Activated CD4-positive, alpha-beta T cell treated with anti-CD3 and anti-CD28 coated beads for 48 hours (primary cell): ENCODE measurements at places on chromosomes 2 and 18.

DNA sequence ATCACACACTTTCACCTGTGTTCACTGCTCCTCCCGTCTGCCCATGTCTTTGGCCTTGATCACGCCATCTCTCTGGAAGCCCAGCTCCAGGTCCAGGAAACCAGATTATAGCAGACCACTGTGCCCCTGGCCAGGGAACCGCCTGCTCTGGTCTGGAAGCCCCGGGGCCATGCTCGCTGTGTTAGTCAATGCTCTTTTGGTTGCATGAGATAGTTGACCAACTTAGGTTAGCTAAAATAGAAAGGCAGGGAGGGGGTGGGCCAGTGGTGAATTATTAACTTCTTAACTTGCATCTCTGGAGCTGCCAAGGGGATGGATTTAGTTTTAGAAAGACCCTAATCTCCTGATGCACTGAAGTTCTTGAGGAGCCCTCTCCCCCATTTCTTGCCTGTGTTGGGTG is 232.7 kb downstream of the AGAP1 start:
- no peak for DNase-seq

GRCh38 chr2:38788306-38788705 is 10.3 kb downstream of the GEMIN6 start:
- DNase-seq = no peak

- DNase-seq = no peak
These were observed 26.8 kb downstream of the MAPK4 start for GRCh38 chr18:50586710-50587109.

DNA sequence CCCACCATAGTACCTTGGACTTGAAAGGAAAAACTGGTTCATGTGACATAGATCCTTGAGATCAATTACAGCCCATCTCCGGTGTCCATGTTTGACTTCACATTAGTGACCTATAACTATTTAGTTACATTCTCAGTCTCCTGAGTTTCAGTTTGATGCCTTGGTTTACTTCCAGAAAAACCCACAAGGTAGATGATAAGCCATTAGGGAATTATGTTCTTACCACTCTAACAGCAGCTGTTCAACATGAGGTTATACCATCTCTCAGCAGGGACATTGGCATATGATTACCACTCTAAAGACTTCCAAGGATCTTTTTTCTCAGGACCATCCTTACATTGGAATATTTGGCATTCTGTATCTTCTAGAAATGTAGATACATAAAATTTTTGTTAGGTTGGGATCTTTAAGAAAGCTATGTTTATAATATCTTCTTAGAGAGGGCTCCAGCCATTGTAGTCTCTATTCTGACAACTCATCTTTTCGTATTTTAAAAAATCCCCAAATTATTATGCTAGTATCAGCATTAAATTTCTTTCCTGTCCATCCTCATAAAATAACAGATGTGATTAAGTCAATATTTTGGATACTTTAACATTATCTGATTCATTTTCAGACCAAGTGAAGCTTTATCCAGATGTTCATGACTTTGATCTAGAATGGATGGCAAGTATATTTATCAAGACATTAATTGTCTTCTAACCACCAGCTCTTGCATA is 258.9 kb downstream of the RDH14 start:
- no peak for DNase-seq

DNA sequence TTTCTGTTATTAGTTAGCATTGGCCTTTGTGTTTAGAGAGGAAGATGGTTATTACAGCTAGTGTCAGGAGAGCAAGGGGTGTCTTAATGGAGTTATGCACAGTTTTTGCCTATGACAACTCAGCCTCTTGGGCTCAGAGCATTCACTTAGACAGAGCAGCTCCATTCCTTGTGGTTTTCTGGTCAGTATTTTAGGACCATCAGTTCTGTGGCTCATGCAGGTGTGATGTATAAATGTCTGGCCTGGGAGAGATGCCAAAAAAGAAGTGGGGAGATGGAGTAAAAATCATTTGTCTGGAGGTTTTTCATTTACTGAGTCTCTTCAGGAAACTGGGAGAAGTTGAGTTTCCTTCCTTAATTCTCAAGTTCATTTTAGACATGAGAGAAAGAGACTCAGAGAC is 79.7 kb downstream of the PRKCE start:
- DNase-seq = no peak

- no peak for DNase-seq
These were observed 164.9 kb upstream of the HAAO start for GRCh38 chr2:42957109-42957860.

- DNase-seq = no peak
These were observed 82.9 kb downstream of the GRB14 start for GRCh38 chr2:164538240-164538866.

GRCh38 chr2:237618449-237618848 is 8.9 kb upstream of the LRRFIP1 start:
- DNase-seq = no peak

DNA sequence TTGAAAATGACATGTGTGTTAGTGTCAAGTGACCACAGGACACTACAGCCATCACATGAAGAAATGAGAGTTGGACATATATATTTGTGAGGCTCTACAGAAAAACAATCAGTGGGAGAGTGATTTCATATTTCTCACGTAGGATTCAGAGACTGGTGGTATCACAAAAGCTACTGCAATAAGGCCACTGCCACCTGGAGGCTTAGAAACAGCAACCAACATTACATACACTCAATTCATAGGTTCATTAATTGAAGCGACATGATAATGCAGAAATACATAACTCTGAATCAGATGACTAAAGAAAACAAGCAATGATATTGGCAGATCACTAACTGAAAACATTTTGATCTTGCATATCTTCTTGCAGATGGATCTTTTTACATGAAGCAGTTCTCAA is 248.1 kb upstream of the KLHL14 start:
- DNase-seq = no peak

GRCh38 chr2:126793885-126794613 is 104.6 kb upstream of the TEX51 start:
- DNase-seq = no peak

- DNase-seq = peak; percentile 54
These were observed 112.2 kb downstream of the OSBPL6 start for GRCh38 chr2:178306352-178307073.

DNA sequence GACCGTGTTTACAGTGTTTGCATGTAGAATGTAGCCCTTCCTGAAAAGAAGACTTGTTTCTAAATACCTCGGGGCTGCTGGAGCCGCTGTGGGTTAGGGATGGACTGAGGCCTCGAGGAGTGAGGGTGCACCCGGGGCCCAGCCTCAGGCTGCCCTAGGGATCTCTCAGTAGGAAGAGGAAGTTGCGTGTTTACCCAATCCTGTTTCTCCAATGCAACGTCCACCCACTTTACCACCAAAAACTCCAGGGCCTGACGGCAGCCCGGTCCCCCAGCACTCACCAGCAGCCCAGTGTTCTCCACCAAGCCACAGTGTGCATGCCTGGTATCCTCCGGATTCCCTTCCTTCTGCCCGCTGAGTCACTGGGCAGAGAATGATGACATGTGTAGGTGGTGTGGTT is 255.8 kb downstream of the GLI2 start:
- DNase-seq = no peak

- DNase-seq = no peak
These were observed 1286.2 kb downstream of the SUCLG1 start for GRCh38 chr2:83172841-83173240.

DNA sequence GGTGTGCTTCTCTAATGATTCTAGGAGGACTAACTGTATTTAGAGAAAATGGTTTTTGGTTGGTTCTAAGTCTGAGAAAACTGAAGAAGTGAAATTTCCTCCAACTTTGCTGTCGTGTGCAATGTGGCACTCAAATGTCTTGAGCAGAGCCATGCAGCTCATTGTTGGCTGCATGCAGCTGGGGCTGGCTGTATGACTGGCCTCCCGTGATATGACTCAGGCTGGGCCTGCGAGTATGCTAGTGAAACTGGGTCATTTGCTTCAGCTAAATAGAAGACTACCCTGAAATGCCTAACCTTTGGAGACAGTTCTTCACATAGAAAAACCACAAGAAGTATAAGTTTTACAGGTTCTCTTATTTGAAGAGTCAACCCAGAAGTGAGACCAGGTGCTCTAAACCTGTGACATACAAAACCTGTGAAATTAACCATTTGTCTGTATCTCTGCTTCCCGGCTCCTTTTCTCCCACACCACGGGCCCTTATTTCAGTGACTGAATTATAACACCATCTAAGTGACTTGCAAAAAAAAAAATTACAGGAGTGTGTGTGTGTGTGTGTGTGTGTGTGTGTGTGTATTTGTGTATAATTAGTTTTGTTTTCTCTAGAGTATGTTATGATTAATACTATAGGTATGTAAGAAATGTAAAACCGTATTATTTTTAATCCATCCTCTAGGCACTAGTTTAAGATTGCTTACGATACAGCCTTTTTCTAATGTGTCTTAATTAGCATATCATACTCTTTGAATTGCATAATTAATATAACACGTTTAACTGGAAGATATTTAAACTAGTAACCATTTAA is 15.9 kb downstream of the POLI start:
- peak; percentile 87 for DNase-seq

DNA sequence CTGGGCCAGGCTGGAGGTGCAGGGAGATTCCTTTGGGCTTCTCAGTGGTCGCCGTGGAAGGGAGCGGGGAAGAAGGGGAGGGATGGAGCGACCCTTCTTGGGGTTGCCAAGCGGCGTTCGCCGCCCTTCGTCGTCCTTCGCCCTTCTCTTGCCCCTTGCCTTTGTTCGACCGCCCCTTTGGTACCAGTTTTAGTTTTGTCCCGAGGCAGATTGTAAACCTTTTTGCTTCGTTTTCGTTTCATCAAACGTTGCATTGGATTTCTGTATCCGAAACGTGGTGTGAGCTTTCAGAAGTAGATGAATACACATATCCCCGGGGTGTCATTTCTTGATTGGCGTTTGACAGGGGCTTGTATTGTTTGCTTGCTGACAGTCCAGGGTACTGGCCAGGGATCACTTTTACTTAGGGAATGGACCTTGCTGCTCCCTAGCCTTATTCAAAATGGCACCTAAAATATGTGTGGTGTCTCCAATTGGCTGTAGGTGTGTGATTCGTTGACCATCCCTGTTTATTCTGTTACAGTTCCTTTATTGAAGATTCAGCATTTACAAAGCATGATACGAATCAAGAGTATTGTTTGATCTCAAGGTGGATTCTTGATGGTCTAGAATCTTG is 788 bp downstream of the USP14 start:
- DNase-seq = no peak

GRCh38 chr18:32612651-32613050 is 142.0 kb upstream of the GAREM1 start:
- no peak for DNase-seq

DNA sequence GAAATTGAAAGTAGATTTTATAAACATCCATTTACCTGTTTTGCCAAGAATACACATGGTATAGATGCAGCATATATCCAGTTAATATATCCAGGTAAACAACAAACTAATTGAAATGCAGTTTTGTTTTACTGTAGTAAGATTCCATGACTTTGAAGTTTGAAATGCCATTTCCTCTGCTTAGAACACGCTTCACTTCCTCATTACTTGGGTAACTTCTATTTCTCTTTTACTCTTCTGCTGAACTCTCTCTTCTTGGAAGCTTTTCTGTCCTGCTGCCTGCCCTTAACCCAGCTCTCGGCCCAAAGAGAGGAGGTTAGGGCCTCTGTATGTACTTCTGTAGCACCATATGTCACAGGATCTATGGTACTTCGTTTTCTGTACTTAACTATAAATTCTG is 14.1 kb upstream of the IL1RL2 start:
- no peak for DNase-seq

DNA sequence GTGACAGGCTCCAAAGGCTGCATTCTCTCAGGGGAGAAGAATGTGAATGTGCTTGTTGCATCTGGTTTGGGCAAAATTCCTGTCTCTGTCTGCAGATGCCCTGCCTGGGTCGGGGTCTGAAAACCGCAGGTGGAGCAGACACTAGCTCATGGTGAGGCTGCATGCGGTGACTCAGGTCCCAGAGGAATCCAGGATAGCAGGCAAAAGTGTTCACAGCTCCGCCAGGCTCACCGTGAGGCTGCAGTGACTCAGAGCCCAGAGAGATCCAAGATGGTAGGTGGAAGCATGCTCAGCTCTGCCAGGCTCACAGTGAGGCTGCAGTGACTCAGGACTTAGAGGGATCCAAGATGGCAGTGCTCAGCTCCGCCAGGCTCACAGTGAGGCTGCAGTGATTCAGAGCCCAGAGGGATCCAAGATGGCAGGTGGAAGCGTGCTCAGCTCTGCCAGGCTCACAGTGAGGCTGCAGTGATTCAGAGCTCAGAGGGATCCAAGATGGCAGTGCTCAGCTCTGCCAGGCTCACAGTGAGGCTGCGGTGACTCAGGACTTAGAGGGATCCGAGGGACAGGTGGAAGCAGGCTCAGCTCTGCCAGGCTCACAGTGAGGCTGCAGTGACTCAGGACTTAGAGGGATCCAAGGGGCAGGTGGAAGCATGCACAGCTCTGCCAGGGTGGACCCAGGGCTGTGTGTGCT is 200.5 kb downstream of the ACKR3 start:
- DNase-seq = no peak

DNA sequence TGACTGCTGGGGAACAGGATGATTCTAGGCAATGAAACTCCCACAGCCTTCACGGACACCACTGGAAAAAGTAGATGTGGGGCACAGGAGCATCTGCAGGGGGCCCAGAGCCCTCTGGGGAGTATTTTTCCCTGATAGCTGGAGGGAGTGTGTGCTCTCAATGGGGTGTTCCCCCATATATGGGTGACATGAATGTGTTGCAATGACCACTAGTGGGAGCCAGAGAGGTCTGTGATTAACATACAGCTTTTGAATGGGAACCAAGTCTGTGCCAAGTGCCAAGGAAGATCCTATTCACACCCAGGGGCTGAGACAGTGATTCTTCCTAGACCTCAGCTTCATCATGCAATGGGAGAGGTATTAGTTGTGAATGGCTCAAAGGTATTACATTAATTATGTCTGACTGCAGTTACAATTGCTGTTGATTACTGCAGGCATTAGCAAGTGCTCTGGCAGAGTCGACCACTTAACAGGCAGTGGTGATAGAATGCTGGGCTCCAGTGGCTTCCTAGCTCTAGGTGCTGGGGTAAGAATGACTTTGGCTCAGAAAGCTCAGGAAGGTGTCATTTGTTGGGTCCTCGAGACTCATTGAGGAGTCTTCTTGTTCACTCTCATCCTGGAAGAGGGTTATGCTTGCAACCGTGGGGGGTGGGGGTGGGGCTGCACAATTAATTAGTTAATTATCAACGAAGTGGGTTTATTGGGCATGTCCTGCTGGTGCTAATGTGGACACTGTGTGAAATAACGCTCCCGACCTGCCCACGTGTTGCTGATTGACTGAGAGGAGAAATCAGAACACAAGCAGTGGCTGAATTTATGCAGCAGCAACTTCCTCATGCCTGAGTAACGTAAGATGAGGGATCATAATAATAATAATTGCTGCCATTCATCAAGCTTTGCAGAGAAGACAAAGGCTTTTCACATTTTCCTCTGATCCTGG is 194.1 kb downstream of the CLIP4 start:
- peak; percentile 51 for DNase-seq

- no peak for DNase-seq
These were observed 194.9 kb upstream of the BOD1L2 start for GRCh38 chr18:56952026-56952425.

GRCh38 chr18:40489301-40489700 is 1465.7 kb upstream of the PIK3C3 start:
- DNase-seq = no peak
